Astrocyte of the spinal cord (primary cell): ENCODE measurements at places on chromosomes 1 and 21.

GRCh38 chr1:183480971-183481441 is 8.7 kb downstream of the SMG7 start:
- no peak for DNase-seq

- peak; percentile 29 for DNase-seq
Measured at GRCh38 chr21:33587792-33588484, 546 bp downstream of the DONSON start.

- DNase-seq: peak; percentile 85
Measured at GRCh38 chr1:67347688-67348472, 40.2 kb downstream of the IL12RB2 start.

- no peak for DNase-seq
Measured at GRCh38 chr1:119136401-119136800, 4.1 kb downstream of the WARS2 start.

GRCh38 chr1:199054694-199055093 is 415.9 kb downstream of the PTPRC start:
- DNase-seq: no peak

DNA sequence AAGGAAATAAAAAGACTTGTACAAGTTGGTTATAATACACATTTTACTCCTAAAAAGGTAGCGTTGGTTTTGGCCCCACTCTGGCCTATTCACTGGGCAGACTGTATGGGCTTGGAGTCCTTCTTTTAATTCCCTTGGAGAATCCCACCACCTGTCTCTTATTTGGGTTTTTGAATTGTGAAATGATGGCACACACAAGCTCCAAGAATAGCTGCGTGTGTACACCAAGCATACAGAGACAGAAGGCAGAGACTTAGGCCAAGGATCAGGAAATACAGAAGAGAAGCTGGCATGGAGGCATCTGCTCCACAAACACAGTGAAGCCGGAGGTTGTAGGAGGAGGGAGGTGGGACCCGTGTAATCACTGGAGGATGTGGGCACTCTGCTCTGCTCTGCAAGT is 29.1 kb downstream of the DDR2 start:
- DNase-seq: no peak

- no peak for DNase-seq
Measured at GRCh38 chr1:227521782-227522181, 41.6 kb upstream of the ZNF678 start.

DNA sequence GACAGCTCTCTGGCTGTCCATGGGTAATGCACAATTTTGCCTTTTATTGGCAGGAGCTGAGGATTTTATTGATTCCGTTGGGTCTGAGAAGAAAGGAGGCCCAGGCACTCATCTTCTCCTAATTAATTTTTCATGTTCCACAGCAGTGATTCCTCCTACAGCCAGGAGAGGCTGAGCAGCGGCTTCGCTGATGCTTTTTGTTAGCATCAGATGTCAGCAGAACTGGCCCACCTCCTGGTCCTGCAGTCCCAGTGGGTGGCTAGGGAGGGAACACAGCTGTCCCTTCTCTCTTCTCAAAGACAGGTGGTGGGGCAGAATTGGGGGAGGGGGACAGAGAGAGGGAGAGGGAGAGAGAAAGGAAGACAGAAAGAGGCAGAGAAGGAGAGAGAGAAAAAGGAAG is 5.7 kb downstream of the MT1HL1 start:
- no peak for DNase-seq

DNA sequence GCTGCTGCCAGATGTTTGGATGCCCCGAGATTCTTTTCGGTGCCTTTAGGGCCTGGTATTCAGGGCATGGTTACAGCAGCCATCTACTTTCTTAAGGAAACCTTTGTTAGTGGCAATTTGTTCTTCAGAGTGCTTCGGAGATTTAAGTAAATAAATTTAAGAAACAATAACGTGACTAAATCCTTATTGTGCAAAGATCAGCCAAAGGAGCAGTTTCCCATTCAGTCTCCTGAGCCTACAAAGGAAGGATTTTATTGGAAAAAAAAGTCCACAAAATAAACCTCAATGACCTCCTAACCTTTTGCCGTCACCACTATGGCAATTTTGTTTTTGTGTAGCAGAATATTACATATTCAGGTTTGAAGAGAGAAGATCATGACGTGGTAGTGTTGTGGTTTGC is 231.1 kb downstream of the PBX1 start:
- no peak for DNase-seq

GRCh38 chr1:159067699-159068621 is 8.6 kb downstream of the AIM2 start:
- no peak for DNase-seq

DNA sequence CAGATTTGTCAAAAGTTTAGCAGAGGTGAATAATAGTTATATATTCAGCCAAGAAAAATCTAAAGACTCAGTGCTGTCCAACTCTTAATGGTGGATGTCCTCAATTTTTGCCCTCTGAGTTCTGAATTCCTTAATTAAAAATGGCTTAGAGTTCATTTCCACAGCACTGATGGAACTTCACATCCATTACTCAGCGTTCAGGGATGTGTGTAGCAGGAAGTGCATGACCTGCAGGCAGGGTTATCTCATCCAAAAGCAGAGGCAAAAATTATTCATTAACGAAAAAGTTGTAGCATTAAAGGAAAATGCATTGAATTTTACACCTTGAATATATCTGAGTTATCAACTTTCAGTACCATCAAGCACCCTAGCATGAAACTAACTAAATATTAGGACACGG is 96.7 kb downstream of the ZP4 start:
- DNase-seq: no peak

DNA sequence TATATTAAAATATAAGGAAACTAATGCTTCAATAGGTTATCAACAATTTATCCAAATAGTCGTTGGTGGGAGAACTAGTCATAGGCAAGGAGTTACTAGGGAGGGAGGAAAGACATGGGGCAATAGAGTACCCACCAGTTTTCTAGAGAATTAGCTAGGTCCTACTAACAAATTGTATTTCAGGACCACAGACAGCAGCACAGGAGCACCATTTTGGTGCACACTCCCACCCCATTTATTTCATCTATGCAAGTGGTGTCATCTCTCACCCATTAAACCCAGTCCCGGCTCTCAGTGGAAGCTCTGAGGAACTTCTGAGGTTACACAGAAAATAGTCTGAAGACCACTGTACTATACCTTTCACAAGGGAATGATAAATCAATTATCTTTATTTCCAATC is 89.0 kb upstream of the BCAR3 start:
- no peak for DNase-seq

DNA sequence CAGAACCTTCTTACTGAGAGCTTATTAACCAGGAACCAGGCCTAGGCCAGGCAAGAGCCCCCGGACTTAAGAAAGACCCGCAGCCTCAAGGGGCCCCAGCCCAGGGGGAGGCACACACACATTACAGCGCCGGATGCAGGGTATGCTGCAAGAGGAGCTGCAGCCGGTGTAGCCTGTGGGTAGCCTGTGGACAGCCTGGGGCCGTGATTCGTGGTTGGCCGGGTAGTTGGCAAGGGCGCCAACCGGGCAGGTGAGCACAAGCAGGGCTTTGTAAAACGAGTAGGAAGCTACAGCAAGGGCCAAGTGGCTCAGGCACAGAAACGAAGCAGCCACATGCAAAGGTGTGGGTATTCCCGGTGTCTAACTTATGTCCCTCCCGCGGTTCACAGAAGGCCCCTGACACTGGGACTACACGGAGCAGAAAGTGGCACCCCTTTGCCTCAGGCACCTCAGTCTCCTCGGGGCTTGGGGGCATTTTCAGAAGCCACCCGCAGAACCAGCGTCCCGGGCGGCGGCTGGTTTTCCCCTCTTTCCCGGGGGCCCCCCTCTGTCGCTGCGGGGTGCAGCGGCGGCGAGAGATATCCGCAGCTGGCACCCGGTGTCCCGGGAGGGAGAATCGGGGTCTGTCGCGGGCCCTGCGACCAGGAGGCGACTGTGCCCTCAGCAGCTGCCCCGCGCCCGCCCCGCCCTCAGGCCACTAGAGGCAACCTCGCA is 40.8 kb downstream of the KIAA1614 start:
- DNase-seq: no peak

DNA sequence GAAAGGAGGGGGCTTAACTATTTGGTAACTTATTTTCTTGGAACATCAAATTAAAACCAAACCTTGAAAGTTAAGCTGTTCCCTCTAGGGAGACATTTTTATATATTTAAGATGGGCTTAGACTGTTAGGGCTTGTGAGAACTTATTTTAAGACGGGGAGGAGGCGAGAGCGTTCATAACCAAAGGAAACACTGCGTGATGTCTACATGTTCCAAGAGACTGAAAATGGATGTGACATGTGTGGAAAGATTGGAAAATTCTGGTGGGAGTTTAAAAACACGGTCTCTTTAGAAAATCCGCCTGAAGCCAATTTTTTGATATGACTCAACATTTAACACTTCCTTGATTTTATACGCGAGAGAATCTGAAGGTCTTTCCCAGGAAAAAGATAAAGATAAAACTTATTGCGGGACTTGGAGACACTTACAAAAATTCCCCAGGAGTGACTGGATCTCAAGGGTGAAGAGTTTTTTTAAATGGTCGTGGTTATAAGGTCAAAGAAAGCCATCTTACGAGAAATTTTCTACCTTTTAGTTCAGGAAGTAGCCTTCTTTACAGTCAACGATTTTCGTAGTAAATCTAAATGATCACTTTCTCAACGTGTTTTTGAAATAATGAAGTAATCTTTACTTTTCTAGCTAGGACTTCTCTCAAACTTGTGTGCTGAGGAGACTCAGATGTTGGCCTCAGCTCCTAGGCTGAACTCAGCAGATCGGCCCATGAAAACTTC is 828 bp downstream of the PNRC2 start:
- DNase-seq: peak; percentile 54

DNA sequence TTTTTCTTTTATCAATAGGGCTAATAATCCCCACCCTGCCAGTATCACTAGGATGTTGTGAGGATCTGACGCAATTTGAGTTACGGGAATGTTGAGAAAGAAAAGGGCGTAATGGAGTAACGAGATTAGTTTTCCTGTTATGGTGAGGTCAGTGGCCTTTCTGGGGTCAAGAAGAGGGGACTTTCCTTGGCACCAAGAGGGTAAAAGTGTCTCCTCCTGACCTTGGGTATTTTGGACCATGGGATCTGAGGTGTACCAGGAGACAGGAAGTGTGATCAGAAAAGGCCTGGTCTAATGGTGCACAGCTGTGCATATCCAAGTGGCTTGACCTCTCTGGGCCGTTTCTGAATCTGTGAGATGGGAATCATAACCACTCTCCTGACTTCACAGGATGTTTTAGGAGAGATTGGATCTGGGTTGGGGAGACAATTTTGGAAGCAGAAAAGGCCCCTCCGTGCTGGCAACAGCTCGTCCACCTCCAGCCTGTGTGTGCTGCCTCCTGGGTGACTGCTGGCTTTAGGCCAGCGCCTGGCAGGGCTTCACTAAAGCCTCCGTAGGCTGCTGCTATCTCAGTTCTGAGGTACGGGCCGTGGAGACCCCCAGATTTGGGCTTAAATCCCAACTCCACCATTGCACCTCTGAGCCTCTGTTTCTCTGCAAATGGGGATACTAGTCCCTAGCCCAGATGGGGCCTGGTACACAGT is 37.1 kb downstream of the ALPL start:
- DNase-seq: no peak

DNA sequence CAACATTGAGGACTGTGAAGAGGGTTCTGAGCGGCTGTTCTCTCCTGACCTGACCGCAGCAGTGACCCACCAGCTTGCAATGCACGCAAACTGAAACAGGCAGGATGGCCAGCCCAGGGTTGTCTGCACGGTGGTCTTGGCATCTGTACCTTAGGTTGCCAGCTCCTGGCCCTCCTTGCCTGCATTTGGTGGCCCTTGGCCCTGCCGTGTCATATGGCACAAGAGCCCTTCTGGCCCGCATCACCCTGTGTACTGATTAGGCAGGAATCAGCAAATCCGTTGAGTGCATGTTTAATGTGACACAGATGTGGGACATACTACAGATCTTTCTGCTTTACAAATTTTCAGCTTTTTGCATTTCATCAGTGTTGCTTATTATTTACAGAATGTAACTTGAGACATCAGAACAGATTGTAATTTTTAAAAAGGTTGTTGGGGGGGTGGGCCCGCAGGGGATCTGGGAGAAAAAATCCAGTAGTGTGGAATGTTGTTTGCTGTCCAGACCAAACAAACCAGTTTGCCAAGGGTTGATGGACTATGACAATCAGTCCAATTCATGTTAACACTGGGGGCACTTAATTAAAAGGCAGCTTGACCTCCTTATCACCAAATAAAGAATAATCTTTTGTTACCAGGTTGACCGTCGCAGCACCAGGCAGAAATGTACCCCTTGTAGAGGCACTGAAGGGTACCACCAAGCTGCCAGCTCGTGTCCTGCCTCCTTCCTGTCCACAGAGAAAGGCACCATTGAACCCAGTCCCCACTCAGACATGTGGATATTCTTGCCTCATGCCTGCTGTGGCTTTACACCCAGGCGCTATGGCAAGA is 132.6 kb downstream of the DHRS3 start:
- DNase-seq: peak; percentile 43

DNA sequence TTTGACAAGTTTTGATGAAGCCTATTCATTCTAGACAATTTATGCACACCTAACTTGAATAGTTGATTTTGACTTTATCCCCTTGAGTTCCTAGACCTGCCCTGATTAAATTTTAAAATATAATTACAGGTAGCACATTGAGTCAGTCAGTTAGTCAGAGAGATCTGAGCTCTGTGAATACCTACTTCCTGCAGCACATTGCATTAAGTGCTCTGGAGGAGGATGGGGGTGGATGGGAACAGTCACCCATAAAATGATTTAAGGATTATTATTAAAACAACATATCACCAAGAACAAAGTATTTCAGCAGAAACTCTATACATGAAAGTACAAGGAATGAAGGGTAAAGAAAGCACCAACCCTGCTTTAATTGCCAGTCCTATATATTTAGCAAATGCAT is 11.8 kb upstream of the RPF1 start:
- no peak for DNase-seq

GRCh38 chr21:33916200-33916567 is 580 bp upstream of the ATP5PO start:
- DNase-seq: no peak

- DNase-seq: no peak
Measured at GRCh38 chr21:22224261-22224660, 1226.1 kb downstream of the NCAM2 start.

DNA sequence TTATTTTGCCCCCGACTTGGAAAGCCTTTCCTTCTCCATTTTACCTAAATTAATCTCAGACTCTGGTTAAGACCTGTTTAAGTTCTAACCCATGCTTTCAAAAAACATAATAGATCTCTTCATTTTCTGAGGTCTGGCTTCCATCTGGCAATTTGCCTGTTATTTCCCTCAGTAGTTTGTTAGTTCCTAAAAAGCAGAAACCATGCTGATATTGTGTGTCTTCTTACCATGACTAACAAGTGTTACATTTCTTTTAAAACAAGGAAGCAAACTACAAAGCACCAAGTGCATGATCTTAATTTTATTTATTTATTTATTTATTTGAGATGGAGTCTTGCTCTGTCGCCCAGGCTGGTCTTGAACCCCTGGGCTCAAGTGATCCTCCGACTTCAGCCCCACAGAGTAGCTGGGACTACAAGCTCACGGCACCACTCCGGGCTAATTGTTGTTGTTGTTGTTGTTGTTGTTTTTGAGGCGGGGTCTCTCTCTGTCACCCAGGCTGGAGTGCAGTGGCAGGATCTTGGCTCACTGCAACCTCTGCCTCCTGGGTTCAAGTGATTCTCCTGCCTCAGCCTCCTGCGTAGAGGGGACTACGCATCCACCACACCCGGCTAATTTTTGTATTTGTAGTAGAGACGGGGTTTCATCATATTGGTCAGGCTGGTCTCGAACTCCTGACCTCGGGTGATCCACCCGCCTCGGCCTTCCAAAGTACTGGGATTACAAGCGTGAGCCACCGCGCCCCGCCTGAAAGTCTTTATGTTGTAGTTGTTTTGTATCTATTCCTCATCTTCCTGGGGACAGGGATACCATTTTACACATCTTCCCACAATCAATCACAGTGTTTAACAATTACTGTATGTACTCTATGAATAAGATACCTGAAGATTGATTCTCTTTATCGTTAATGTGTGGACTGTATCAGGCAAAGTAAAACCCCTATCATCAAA is 1.3 kb upstream of the PATJ start:
- DNase-seq: no peak
